Renal cortical epithelial cell (primary cell): ENCODE measurements at places on chromosomes 13 and 19.
A peak's percentile ranks its signal among the peaks of the same experiment; 100 is the strongest.

GRCh38 chr19:3975637-3976087, 4.8 kb upstream of the DAPK3 start:
- no peak for DNase-seq

DNA sequence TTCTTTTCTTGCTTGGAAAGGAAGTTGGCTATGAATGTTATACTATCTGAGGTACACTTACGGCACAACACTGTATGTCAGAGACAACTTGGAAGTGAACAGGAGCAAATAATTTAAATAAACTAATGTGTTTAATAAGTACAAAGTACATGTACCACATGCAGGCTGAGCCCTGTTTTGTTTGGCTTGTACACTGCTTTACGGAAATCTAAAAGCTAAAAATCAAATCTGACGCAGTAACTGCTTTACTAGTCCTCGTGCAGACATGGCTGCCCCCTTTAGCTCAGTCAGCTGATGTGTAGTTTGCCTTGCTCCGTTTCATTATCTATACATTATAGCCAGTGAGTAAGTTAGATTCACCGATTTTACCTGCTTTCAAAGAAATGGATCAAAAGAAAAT, 36.5 kb downstream of the TDRD3 start:
- no peak for DNase-seq

DNA sequence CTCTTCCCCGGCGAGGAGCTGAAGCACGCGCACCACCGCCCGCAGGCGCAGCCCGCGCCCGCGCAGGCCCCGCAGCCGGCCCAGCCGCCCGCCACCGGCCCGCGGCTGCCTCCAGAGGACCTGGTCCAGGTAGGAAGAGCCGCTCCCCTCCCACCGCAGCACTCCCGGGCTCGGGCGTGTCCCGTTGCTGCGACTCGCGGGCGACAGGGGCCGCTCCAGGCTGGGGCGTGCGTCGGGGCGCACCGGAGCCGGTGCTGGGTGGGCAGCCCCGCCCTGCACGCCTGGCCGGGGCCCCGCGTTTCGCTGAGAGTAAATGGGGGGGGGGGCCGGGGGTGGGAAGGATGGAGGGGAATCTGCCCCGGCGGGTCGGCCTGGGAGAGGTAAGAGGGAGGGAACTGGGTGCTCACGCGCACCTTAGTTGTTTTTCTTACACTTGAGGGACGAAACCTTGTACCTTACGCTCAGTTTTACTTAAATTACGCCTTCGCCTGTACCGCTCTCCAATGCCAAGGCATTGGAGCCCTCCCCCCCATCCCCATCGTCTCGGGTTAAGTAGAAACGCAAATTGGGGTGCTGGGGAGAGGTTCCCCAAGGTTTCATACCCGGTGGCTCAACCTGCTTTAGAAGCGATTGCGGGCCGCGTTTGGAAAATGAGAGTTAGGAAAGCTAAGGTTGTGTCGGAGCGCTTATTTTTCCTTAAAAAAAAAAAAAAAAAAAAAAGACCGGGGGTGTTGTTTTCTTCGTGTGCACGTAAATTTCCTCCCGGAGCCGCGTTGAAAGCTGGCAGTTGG, 850 bp downstream of the KLF5 start:
- DNase-seq = no peak

DNA sequence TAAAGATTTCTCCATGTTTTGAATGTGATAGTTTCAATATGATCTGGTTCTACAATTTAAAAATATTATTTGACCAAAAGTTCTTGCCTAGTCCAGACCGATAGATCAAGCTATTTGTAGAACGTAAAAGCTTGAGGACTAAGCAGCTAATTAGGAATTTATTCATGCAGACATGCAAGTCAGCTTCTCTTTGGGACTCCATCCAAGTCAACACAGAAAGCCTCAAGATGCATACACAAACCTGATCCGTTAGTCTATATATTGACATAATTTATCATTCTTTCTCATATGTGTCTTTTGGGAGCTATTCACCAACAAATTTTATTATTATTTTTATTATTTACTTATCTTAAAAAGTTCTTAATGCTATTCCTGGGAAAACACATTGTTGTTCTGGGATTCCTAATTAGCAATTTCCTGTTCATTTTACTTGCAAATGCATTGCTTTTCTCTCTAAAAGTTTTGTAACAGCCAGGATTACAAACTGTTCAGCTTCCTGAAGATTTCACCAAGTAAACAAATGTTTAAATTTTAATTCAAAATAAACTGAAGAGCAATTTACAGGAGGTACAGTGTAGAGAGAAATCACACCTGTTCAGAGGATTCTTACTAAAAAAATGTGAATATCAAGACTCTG, 375.3 kb downstream of the GPC5 start:
- DNase-seq = no peak

DNA sequence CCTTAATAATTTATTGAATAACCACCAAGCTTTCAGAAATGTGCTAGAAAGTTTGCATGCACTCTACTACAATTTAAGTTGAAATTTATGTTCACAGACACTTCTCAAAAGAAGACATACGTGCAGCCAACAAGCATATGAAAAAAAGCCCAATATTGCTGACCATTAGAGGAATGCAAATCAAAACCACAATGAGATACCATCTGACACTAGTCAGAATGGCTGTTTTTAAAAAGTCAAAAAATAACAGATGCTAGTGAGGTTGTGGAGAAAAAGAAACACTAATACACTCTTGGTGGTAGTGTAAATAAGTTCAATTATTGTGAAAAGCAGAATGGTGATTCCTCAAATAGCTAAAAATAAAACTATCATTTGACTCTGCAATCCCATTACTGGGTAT, 308.8 kb upstream of the PCDH9 start:
- DNase-seq = no peak

- no peak for DNase-seq
These were observed 27.1 kb upstream of the POMP start for GRCh38 chr13:28631801-28632200.

DNA sequence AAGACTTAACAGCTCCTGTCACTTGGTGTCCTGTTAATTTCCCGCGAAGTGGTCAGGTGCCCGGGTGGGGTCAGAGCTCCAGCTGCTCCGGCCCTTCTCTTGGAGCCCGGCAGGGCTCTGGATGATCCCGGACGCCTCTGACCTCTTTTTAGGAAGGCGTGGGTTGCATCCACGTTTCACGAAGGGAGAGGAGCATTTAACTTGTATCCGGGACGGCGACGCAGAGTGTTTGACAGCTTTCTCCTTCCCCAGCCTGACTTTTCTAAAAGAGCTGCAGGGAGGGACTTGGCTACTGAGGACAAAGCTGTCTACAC, 656 bp downstream of the ZNF155 start:
- DNase-seq = no peak

GRCh38 chr13:111973186-111973585, 93.8 kb upstream of the SOX1 start:
- DNase-seq = no peak

- DNase-seq = no peak
These were observed 13.9 kb downstream of the CAPN12 start for GRCh38 chr19:38730470-38730730.

DNA sequence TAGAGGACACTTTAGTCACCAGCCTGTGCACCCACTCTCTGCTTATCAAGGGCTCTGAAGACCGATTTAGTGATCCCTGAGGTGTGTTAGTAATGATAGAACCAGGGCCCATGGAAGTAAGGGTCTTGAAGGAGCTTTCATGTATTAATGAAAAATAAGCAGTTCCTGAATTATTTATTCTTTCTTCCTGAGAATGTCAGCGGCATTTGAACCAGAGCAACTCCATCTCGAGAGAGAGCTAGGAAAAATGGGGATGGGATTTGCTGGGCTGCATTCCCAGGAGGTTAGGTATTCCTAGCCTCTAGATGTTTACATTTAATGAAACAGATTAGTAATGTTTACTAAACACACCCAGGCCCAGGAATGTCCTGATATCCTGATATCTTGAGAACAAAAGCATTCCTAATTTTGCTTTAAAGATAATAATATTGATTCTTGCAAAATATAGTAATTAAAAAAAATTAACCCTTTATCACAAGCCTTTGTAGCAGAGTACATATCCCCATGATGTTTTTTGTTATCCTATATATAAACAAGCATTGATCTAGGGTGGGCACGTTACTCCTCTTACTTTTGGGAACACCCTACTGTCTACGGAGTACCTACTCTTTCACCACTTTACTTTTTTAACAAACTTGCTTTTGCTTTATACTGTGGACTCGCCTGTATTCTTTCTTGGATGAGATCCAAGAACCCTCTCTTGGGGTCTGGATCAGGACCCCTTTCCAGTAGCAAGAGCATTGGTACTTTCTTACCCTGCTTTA, 63.1 kb downstream of the COG3 start:
- DNase-seq = peak; percentile 4

DNA sequence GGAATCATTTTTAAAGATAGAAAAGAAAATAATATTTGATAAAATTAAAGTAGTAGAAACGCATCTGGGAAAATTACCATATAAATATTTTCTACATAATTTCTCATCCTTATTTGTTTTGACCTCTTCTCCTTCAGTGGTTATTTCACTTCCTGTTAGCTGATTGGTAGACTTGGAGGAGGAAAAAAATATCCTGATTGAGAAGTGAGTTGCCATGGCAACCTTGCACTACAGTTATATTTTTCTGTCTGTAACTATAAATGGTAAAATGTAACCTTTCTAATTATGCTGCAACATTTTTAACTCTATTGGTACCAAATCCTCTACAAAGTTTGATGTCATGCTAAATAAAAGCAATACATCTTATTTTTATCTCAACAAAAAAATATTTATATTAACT, 45.2 kb downstream of the SCEL start:
- DNase-seq = no peak

- no peak for DNase-seq
These were observed 5.6 kb downstream of the FCGRT start for GRCh38 chr19:49518033-49518432.

DNA sequence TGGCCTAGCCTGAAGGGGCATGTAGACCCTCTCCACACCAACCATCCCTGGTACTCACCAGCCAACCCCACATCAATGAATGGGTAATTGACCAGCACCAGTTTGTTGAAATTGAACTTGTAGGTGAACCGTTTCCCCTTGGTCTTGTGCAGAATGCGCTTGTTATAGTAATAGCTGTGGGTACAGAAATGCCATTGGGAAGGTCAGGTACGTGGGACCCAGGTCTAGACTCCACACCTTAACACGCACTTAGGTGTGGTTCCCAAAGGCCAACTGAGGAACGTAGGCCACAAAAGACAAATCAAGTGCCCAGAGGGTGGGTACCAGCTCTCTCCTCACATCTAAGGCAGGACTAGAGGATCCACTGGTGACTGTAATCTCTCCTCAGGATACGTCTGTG, 5.2 kb downstream of the ERF start:
- no peak for DNase-seq

DNA sequence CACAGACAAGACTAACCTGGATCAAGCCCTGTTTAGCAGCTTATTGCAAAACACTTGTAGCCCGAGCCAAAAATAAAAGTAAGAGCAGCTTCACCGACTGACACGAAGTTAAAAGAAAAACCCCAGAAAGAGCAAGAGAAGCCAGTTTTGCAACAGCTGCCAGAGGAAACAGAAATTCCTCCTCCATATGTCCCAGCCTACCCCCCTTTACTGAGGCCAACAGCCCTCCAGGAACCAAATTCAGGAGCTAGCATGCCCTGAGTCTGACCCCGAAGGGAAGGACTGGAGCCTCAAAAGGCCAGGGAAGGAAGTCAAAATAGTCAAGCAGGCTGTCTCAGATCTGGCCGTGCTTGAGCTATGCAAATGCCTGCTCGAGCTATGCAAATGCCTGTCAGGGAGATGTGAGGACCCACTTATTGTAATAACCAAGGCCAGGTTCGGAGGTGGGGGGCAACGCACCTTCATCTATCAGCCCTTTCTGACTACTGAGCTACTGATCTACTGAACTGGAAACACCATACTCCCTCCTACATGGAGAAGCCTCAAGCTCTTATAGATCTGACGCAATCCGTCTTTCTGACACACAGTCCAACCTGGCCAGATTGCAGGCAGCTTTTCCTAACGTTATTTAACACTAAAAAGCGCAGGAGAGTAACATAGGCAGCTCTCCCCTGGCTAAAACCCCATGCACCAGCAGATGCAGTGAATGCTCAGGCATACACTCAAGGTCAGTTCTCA, 6.7 kb downstream of the SIGLEC11 start:
- no peak for DNase-seq

GRCh38 chr13:102965802-102966201, 100.4 kb downstream of the SLC10A2 start:
- no peak for DNase-seq

- DNase-seq = peak; percentile 27
These were observed 1.7 kb downstream of the ITM2B start for GRCh38 chr13:48234566-48235340.

- DNase-seq = peak; percentile 33
These were observed 30.2 kb downstream of the C19orf81 start for GRCh38 chr19:50679177-50680125.

- DNase-seq = no peak
These were observed 7.2 kb upstream of the SAE1 start for GRCh38 chr19:47123406-47123805.

DNA sequence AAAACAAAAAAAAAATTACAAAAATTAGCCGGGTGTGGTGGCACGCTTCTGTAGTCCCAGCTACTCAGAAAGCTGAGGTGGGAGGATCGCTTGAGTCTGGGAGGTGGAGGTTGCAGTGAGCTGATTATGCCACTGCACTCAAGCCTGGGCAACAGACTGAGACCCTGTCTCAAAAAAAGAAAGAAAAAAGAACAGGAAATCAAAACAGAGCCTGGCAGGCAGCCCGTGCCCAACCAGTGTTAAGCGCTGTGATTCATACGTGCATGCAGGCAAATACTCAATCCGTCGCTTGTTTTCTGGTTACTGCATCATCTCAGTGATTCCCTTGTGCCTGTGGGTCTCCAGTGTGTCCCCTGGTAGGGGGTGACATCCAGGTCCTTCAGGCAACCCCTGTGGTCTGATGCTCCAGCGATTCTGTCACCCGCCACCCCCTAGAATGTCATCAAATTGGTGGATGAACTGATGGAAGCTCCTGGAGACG, 18.1 kb downstream of the DDX39A start:
- peak; percentile 64 for DNase-seq

GRCh38 chr19:34430738-34431625, 2.8 kb downstream of the UBA2 start:
- peak; percentile 58 for DNase-seq

DNA sequence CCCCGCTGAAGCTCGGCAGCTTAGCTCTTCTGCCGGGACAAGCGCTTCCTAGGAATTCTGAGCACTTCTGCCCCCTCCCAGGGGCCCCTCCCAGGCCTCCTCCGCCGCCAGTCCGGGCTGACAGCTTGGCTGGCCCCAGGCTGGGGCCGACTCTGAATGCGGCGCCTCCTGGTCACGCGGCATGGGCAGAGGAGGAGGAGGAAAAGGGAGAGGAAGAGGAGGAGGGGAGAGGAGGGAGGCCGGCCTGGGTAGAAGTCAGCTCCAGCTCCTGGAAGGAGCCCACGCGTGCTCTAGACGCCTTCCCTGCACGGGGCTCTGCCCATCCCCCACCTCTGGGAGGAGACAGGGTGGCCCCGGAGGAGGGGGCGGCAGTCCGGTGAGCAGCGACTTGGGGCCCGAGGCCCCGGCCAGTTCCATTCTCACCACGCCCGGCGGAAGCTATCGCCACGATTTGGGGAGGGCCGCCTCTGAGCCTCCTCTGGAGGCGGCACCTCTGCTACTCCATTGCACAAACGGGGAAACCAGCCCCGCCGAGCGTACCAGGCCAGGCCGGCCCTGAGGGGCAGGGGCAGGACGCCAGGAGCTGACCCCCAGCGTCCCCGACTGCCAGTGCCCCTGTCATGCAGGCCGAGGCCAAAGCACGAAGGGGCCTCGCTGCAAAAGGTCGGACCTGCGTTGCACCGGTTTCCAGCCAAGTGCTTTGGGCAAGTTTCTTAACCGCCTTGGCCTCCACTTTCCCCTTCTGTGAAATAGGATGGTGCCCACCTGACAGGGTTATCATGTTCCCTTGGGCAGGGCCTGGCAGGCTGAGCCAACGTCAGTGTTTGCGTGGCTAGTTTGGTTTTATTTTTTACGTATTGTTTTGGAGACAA, 31.6 kb downstream of the CCNE1 start:
- no peak for DNase-seq
